ENCODE measurements at places on chromosomes 6 and 20.
A peak's percentile ranks its signal among the peaks of the same experiment; 100 is the strongest.

- no peak for DNase-seq
Measured at GRCh38 chr6:34147906-34148630, 2.2 kb upstream of the GRM4 start.

DNA sequence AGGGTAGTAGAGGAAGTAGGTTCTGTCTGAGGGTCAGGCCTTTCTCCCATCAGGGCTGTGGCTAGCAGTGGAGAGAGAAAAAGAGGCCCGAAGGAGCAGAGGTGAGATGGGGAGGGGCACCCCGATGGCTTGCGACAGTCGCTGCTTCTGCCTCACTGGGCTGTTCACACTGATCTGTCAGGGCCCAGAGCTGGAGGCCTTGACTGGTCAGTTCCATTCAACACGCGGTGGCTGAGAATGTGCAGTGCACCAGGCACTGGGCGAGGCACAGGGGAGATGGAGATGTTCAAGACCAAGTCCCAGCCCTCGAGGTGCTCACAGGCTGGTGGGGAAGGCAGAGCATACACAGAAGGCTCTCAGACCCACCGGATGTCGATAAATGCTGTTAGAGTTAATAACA, 21.4 kb downstream of the SLC12A5 start:
- DNase-seq, result no peak

GRCh38 chr20:23325107-23325506, 25.5 kb upstream of the NXT1 start:
- no peak for DNase-seq

DNA sequence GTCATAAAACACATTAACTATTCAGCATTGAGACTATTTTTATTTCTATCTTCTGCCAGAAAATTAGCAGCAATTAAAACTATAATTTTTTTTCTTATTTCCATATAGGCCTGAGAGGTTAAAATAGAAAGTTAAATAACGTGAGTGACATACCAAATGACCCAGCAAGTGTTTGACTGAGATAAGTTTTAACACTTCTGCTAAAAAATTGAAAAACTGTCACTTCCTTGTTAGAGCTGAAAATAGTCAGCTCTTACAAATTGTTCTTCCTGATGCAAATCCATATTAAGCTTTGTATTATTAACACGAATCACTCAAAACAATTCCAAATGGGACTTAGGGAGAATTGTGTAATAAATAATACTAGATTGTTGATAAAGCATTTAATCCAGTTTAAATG, 26.5 kb upstream of the STX11 start:
- DNase-seq, result no peak

GRCh38 chr6:104638841-104639290, 220.9 kb downstream of the HACE1 start:
- DNase-seq, result no peak

- peak; percentile 11 for DNase-seq
Measured at GRCh38 chr20:44398335-44398734, 42.8 kb downstream of the HNF4A start.

DNA sequence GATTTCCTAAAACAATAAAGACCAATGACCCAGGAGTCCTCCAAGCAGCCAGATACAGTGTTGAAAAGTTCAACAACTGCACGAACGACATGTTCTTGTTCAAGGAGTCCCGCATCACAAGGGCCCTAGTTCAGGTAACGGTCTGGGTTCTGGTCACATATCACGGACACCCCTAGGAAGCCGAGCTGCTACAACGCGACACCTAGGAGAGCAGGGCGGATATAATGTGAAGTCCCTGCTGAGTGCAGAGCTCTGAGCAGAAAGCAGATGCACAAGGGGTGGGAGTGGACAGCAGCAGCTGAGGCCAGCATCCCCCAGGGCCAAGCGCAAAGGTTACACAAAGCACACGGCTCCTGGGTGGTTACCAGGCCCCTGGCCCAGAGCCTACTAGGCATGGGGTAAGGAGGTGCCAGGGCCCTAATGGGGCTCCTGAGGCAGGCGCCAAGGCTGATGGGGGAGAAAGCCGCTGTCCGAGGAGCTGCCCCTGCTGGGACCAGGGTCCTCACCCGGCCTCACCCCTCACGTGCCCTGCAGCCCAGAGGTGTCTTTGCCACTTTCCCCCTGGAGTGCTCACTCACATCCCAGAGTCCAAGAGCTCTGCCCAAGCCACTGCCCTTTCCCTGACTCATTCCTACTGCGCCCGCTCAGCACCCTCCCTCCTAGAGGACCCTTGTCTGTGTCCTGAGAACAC, 8.4 kb downstream of the CST7 start:
- DNase-seq, result no peak

GRCh38 chr6:33787954-33788693, 806 bp downstream of the LEMD2 start:
- peak; percentile 38 for DNase-seq

GRCh38 chr20:53917145-53918019, 153.0 kb downstream of the BCAS1 start:
- no peak for DNase-seq

GRCh38 chr20:46058599-46059281, 29.7 kb downstream of the SLC12A5 start:
- no peak for DNase-seq

DNA sequence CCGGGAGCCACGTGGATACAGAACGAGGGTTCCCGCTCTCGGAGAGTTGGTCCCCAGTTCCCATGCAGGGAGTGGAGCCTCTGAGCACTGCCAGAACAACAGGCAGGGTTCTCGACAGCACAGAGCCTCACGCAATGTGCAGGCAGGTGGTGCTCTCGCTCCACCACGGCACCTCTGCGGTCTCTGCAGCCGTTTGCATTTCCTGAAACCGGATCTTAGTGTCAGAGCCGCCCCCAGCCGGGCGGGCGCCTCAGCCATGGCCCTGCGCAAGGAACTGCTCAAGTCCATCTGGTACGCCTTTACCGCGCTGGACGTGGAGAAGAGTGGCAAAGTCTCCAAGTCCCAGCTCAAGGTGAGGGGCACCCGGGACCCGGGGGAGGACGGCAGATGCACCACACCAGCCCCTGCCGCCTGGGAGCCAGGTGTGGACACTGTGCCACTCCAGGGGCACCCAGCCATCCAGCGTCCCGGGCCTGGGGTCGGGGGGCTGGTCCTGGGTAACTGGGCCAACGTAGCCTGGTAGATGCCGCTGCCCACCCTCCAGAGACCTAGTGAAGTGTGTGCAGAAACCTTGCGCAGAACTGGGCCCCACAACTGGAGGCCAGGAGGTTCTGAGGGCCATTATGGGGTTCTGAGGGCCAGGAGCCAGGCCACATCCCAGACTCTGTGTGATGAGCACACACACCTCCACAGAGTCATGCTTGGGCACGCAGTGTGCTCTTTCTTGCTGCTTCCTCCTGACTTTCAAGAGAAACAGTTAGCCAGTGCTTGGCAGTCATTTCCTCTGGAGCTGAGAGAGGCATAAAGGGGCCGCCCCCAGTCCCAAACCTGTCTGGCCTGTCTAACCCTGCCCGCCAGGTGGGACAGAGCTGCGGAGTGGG, at the start of gene DEF6:
Gene DEF6, plus strand, starts transcription at position 218 of the 881 bp plus-strand sequence. Its CDS starts 39 bp downstream, at position 257.
- peak; percentile 60 for DNase-seq

- DNase-seq, result no peak
Measured at GRCh38 chr20:4805663-4806449, 84.1 kb downstream of the PRND start.

DNA sequence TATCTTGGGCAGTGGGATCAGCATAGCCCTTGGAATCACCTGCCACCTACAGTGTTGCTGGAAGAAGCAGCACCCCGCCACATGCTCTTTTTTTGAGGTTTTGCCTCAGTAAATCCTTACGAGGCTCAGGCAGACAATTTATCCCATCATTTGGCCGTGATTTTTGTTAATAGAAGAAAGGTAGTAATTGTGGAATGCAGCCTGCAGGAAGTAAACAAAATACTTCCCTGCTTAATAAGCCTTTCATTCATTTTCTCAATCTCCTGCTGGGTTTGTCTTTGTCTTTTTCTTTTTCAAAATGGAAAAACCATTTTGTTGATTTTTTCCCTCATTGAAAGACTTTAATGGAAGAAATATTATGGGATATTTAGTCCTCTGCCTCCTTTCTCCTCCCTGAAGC, 93.7 kb upstream of the CD83 start:
- DNase-seq, result no peak

GRCh38 chr20:18050628-18051027, 7.1 kb downstream of the OVOL2 start:
- DNase-seq, result no peak

GRCh38 chr20:31908424-31908823, 38.0 kb downstream of the TTLL9 start:
- no peak for DNase-seq

- no peak for DNase-seq
Measured at GRCh38 chr6:170038708-170039107, 252.2 kb downstream of the DLL1 start.

- DNase-seq, result no peak
Measured at GRCh38 chr6:137283080-137283479, 63.9 kb upstream of the IFNGR1 start.

GRCh38 chr6:16725145-16725864, 36.0 kb downstream of the ATXN1 start:
- DNase-seq, result peak; percentile 71

DNA sequence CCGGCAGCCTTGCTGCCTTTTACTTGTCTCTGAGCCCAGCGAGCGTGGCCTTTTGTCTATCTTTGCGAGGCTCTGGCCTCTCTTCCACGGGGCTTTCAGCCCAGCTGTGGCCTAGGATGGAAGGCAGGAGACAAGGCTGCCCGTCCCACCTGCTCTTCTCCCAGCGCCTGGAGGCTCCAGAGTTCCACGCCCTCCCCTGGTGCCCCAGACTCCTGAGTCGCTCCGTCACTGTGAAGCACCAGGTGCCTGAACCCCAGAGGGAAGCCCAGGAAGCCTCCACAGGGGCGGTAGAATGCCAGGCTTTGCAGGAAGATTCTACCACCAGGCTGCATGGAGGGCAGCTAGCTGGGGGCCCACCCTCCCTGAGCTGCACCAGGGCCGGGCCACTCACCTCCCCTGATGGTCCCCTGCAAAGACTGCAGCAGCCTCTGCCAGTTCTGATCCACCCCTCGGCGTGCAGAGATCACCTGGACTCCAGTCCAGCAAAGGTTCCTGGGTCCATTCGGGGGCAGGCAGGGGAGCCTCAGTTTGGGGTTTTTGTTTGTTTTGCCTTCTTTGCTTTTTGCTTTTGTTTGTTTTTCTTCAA, 384.6 kb downstream of the CDH4 start:
- DNase-seq, result no peak

DNA sequence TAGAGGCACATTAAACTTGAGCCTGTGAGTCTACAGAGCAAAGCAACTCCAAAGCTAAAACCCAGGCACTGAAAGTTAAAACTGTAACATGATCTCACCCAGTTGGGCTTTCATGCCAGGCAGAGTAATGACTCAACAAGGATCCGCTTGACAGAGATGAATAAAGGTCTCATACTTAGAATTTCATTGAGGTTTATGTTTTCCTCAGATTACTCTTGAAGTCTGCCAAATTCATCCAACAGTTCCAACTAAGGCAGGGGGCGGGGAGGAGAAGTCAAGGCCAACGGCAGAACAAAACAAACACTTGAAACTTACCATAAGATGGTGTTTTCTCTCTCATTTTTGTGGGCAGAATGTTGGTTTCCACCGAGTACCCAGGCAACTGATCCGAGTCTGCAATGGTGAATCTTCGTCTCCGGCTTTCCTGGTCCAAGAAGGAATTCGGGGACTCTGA, 54.0 kb upstream of the IPCEF1 start:
- DNase-seq, result peak; percentile 91

DNA sequence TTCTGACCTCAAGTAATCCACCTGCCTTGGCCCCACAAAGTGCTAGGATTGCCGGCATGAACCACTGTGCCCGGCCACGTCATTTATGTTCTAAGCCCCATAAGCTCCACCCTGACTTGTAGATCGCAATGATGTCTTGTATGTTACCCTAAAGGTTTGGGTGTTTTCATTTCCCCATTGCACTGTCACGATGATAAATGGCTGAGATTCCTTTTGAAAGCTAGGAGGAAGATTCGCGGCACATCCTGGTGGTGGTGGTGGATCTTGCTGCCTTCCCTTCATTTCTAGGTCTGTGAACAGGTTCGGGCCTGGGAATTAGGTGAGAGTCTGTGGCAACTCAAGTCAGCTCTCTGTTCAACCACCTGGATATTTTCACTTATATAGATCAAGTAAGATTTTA, 28.3 kb downstream of the MUC22 start:
- no peak for DNase-seq

GRCh38 chr6:4812068-4812467, 35.9 kb downstream of the CDYL start:
- no peak for DNase-seq

DNA sequence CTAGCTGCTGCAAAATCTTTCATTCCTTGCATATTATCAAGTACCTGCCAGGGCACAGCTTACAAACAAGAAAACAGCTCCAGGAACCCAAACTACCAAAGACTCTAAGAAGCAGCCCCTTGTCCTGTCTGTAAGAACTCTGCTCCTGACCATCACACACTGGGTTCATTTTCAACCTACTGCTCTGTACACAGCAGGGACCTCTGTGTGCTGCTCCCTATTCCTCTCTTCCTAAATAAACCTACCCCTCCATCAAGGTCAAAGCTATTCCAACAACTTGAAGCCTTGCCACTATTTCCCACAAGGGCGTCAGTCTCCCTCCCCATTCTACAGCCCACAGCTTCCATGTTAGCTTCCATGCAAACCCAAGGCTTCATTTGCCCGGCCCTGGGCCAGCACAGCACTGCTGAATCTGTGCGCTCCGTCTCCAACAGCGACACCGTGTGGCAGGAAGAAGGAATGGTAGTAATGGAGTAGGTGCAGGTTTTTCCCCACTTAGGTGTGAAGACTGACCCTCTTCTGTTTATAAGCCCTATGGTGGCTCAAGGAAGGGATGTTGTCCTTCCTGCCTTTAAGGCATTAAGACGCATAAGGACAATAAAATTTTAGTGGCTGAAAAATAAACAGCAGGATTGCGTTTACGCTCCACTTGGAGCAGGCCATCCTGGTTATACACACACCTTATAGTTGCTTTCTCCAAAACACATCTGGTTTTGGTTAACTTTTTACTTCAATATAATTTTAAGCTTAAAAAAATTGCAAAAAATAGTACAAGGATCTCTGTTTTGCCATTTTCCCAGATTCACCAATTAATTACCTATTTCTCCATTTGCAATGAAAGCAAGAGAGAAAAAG, 115.2 kb upstream of the NXT1 start:
- no peak for DNase-seq

DNA sequence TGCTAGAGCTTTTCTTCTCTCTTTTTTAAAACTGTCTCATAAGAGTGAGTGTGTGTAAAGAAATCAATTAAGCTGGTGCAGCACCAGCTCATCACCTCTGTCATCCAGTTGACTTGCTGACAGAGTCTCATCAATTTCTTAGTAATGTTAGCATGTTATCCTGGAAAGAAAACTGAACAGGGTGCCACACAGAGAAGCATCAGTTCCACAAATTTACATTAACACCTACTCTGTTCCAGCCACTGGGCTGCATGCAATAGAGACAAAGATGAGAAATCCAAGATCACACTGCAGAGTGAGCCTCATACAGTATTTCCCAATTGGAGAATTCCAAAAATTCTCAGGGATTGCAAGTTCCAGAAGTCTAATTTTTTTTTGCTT, 207.0 kb upstream of the CITED2 start:
- DNase-seq, result no peak

Data from AG04450 (cell line).